ENCODE measurements at places on chromosomes 4 and X.

DNA sequence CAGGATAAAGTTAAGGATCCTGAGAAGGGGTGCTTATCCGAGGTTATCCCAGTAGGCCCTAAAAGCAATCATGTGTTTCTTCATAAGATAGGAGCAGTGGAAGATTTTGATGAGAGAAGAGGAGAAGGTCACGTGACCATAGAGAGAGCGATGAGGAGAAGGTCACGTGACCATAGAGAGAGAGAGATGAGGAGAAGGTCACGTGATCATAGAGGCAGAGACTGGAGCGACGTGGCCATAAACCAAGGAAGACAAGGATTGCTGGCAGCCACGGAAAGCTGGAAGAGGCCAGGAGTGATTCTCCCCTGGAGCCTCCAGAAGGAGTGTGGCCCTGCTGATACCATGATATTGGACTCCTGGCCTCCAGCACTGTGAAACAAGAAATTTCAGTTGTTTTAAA is 38.4 kb upstream of the ZNF518B start:
- no peak for DNase-seq

DNA sequence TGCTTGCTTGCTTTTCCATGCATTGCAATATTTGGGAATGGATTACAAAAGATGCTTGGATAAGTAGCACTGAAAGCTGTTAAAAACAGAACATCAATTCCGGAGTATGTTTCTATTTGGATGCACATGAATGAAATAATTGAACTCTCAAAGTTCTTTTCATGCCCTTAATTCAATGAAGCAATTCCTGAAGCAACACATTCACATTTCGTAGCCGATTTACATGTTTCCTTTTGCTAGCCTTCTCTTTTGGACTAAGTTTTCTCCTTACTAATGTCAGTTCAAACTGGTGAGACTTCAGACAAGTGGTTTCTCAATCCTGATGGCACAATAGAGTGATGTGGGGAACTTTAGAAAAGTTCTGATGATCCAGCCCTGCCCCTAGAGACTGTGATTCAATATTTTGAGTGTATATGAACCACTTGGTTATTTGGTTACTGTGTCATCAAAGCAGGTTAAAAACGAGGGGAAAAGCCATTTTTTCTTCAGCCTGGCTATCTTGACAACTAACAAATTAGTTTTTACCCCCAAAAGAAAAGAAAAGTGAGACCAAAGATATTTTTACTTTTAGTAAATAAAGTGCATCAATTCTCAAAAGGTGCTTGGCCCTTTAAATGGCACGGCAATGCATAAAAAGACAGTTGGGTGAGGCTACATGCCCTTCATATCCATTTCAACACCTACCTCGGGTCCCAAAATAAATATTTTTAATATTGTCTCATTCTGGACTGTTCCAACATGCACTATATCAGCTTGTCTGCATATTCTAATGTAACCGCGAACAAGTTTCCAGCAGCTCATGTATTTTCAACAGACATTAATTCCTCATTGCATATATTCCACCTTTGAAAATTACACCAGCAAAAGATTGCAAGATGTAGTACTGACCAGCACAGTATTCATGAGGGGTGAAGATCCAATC is 90.1 kb upstream of the RPL34 start:
- DNase-seq, result no peak

DNA sequence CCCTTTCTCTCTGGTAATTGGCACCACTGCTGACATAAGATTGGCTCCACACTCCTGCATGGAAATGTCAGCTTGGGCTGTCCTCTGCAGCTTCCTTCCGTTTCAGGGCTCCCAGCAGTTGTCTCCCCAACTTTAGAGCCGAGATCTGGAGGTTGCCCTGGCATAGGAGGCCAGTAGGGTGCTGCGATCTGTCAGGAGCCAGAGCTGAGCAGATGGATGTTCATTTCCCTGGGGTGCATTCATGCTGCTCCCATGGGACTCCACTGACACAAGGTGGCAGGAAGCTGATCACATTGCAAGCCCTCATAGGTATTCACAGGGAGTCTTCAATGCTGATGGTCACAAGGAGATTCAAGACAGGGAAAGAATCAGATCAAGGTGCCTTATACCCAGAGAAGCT is 116.6 kb upstream of the RAI2 start:
- no peak for DNase-seq

DNA sequence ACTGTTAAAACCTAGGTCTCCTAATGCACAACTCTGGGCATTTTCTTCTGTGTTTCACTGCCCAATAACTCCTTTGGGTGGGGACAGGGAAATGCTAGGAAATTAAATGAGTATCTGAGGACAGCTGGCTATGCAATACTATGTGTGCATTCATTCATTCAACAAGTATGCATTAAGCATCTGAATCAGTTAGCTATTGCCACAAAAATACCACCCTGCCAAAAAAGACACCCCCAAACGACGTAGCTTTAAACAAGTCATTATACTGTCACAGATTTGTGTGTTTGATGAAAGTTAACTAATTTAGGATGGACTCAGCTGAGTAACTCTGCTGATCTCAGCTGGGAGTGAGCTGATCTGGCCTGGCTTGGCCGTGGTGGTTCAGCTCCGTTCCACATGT is 29.8 kb upstream of the PTCHD1 start:
- DNase-seq, result no peak

DNA sequence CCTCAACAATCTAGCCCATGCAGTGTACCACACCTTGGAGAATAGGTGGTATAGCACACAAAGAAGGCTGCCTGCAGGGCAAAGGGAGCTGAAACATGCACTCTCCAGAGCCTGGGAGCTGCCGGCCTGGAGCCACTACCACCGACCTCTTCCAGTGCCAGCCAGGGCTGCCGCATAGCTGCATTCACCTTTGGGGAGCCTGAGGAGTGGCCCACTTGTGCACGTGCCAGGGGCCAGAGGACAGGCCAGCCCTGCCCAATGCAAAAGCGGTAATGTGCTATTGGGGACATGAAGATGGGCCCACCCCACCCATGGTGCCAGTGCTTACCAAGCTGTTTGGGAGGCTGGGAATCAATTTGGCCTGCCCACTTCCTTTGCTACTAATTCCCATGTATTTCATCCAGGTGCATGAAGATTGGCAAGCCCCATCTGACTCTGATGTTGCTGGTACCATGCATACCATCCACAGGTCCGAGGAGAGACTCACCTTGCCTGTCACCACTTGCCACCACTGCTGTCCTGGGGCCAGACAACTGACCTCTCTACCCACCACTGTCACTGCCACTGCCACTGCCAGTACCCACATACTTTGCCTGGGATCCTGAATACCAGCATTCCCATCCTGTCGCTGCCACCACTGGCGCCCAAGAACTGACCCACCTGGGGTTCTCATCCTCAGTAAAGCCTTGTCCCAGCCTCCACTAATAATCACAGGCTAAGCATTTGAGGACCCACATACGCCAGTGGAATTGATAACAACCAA is 506.9 kb downstream of the MAGEB5 start:
- no peak for DNase-seq

Measured in PC-9 (cell line).